ENCODE measurements at places on chromosomes 4 and X. TPM values are rescaled to one million over a fixed set of nuclear protein-coding genes. Genes with fewer than 3 reads are reported as not detected.

FGF5 gene
- total RNA-seq = 1.7 TPM

EFHC2 gene
- not detected for total RNA-seq

FABP2 gene
- not detected for total RNA-seq

OTUD6A gene
- total RNA-seq = not detected

SSX2 gene
- total RNA-seq = not detected

HTT gene
- total RNA-seq = 33.3 TPM

VBP1 gene
- 61.9 TPM for total RNA-seq

C1GALT1C1 gene
- total RNA-seq = 42.3 TPM

MAGEB10 gene
- not detected for total RNA-seq

Measured in endothelial cell of coronary artery (primary cell).